ENCODE measurements at places on chromosomes 4 and X. TPM values are rescaled to one million over a fixed set of nuclear protein-coding genes. Genes with fewer than 3 reads are reported as not detected.

The CXCL5 gene
- total RNA-seq: not detected

The PLP1 gene
- total RNA-seq: not detected

The PCDH18 gene
- 0.03 TPM for total RNA-seq

DNA sequence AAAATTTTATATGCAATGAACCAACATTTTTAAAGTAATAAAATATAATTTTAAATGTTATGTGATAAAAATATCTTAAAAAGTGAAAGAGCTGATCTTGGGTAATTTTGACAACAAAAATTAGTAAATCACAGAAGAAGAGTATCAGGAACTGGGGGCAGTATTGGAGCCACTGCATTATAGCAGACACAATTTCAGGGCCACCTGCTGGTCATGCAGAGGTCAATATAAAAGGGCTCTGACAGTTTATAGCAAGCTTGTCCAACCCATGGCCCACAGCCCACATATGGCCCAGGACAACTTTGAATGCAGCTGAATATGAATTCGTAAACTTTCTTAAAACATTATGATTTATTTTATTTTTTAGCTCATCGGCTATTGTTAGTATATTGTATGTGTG, 13.0 kb upstream of the LEF1 start:
- no peak for DNase-seq

- no peak for DNase-seq
Measured at GRCh38 chrX:41518127-41518840, 71.1 kb downstream of the NYX start.

- no peak for DNase-seq
Measured at GRCh38 chr4:123093236-123093635, 170.8 kb upstream of the NUDT6 start.

GRCh38 chrX:153400146-153401132, 711 bp downstream of the PNMA6E start:
- no peak for DNase-seq

DNA sequence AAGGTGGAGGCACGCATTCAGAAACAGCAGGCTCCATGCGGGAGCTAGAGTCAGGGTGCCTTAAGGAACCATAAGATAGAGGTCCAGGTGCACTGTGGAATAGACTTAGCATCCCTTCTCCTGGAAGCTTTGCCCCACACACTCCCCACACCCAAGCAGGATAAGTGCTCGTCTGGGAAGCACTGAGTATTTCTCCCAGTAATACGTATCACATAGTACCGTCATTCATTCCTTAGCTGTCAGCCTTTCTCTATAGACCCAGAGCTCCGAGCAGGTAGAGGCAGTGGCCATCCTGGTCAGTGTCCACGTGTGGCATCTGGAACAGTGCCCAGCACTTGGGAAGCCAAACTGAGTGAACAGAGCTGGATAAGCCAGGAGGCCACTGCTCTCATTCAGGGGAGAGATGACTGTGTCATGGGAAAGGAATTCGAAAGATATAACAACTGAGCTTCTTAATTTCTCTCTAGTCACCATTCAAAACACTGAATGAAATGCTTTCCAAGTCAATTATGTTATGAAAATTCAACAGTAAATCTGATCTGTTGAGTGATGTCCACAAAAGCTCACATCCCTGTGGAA, 9.9 kb downstream of the APBB2 start:
- DNase-seq: no peak

GRCh38 chr4:105158837-105159236, 12.2 kb downstream of the TET2 start:
- no peak for DNase-seq

- DNase-seq: no peak
Measured at GRCh38 chr4:146900295-146900694, 45.4 kb downstream of the TTC29 start.

DNA sequence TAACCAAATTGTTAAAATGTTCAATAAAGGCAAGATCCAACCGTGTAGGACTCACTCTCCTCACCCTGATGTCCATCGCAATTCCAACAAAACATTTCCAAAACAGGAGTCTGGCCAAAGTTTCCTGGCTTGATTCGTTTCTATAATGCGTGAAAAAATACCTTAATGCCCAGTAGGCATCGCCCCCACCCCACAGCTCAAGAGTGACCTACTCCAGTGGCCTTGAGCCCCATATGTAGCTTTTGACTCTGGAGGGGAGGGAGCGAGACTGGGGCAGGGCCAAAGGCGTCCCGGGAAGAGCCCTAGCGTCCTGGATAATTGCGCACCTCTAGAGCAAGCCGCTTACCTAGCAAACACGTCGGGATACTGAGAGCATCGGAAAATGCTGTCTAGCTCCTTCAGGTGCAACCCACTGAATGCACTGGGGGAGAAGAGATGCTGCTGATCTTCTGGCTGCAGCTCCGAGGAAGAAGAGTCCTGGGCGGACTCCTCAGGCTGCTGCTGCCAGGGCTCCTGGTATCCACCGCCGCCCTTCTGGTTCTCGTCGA, 55.6 kb upstream of the NKAP start:
- DNase-seq: no peak

- no peak for DNase-seq
Measured at GRCh38 chr4:136748773-136749172, 783.5 kb downstream of the PCDH18 start.

GRCh38 chr4:133465022-133465421, 315.9 kb downstream of the PCDH10 start:
- no peak for DNase-seq

DNA sequence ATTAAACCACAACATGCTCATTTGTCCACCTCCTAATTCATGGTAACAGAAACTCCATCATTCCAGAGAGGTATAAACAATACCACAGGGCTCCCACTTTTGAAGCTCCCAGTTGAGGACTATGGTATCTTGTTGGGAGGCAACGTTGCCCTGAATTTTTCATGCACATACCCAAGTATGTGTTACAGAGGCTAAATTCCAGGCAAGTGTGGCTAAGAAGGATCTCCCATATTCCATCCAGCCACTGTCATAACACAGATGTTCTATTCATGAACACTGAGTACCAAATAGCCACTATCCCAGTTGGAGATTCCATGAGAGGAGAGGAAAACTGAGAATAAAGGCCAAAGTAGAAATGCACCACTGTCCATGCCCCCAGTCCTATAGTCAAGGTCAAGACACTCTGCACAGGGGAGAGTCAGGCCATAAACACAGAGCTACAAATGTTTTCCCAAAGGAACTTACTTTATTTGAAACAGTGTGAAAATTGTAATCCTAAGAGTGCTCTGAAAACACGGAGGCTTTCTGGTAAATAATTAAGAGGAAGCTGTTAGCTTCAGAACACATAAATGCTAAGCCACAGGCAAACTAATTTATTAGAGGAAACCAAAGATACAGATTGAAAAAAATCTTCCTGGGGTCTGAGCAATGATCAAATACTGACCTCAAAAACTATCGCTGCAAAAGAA, 42.4 kb upstream of the TMPRSS11B start:
- no peak for DNase-seq

- no peak for DNase-seq
Measured at GRCh38 chrX:13094828-13095341, 50.5 kb upstream of the FAM9C start.

GRCh38 chr4:189771696-189772361, 168.8 kb upstream of the FRG1 start:
- DNase-seq: no peak

DNA sequence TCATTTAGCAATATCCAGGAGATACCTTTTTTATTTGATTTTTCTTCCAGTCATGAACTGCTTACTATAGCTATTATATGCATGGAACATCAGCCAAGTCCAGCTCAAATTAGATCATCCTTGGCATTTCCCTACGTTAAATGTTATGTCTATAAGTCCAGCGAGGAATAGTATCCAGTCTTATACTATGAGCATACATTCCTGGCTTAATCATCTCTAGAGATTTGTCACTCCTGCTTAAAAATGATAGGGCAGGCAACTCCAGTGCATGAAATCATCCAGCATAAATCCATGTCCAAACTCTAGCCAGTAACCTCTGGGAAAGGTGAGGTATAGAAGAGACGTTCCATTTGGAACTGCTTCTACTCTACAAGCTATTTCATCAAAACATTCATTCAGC, 126.7 kb upstream of the VCX2 start:
- DNase-seq: no peak

DNA sequence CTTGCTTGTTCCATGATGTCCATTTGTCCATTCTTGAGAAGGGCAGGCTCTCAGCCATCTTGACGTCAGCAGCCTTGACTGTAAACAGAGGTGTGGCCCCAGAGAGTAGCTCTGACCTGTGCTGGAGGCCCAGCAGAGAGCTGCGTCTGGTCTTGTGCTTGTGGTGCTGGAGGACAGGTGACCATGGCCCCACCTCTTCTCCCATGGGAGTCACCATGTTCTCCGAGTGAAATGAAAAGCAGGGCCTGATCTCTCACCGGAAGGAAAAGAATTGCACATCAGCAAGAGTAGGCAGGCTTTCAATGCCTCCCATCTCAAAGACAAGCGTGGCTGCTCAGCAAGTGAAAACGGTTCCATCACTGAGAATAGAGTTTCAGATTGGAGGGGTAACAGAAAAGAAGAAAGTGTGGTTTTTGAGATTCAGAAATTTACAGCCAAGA, 11.5 kb downstream of the PARM1 start:
- DNase-seq: no peak

DNA sequence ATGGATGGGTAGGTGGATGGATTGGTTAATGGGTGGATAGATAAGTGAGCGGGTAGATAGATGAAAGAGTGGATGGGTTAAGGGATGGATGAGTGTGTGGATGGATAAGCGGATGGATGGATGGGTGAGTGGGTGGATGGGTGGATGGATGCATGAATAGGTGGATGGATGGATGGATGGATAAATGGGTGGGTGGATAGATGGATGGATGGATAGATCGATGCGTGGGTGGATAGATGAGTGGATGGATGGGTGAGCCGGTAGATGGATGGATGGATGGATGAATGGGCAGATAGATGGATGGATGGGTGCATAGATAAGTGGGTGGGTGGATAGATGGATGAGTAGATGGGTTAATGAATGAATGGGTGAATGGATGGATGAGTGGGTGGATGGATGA, 90.9 kb downstream of the CPZ start:
- no peak for DNase-seq

DNA sequence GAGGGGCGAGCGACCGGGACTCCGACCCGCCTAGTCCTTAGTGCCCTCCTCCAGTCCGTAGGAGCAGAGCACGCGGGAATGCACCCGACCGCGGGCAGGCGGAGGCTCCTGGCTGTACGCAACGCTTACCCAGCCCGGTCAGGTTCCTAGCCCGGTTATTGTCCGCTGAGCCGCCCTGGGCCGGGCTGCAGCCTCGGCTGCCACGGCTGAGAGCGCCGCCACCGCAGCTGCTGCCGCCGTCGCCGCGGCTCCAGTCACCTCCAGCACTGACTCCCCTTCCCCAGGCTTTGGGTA, at the start of gene AMER1:
Gene AMER1 (minus strand): TSS at position 268 of the 294 bp plus-strand sequence. CDS start 12,422 bp downstream, outside the sequence.
- no peak for DNase-seq

GRCh38 chrX:136731207-136731782, 49.4 kb downstream of the ARHGEF6 start:
- no peak for DNase-seq

DNA sequence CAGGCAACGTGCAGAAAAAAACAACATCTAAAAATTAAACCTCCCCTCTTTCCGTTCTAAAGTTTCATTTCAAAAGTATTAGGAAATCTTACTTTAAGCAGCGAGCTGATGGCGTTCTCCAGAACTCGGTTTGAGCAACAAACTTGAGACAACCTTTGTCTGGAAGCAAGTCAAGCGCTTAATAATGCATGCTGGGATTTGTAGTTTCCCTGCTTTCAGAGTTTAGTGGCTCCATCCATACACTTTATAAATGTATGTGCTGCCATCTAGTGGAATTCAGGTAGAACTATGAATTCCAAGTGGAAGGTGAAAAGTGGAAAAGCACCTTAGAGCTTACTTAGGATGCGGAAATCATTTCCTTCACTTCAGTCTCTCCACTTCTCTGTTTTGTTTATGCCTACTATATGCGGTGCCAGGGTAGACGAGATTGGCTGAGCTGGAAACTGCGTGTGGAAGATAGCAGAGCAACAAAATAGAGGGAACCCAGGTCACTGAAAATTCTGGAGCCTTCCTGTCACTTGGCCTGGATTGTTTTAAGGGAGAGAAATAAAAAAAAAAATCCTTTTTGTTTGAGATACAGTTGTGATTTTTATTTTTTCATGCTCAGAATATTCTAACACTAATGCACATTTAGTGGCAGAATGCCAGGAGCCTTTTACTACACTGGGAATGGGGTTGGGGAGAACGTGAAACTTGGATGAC, at the start of gene BDH2:
Gene BDH2 (minus strand): TSS at position 144 of the 702 bp plus-strand sequence. CDS start 3,580 bp downstream, outside the sequence.
- no peak for DNase-seq

GRCh38 chr4:62191451-62192240, 991.5 kb downstream of the ADGRL3 start:
- no peak for DNase-seq

DNA sequence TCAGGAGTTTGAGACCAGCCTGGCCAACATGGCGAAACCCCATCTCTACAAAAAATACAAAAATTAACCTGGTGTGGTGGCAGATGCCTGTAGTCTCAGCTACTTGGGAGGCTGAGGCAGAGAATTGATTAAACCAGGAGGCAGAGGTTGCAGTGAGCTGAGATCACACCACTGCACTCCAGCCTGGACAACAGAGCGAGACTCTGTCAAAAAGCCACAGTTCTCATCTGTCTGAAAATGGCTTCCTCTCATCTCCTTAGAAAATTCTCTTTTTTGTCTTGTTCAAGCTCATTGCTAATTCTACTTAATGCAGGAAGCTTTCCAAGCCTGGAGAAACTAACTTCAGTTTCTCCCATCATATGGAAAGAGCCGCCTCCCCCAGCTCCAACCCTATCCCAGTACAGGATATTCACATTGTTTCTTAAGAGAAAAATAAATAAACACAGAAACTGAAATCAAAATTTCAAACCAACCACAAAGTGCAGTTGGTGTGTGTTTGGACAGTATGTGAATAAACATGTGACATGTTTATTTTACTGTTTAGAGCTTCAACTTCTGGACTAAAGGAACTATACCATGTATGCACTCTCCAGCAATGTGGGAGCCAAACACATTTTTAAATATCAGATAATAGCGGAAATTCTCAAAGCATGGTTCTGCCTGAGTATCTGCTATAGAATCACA, 55.0 kb upstream of the GAB1 start:
- DNase-seq: no peak
